Sciatic nerve (tissue), 2 donors: ENCODE measurements at places on chromosomes 12 and 14. TPM values are rescaled to one million over a fixed set of nuclear protein-coding genes. Genes with fewer than 3 reads are reported as not detected.

CCDC177 gene
- total RNA-seq = not detected

SERPINA4 gene
- not detected for total RNA-seq

RNF212B gene
- not detected for total RNA-seq

ANO4 gene
- 1.7 TPM for total RNA-seq

GPR65 gene
- 2.7 TPM for total RNA-seq

CD27 gene
- 0.58 TPM for total RNA-seq
